ENCODE measurements at places on chromosomes 6 and 20. TPM values are rescaled to one million over a fixed set of nuclear protein-coding genes. Genes with fewer than 3 reads are reported as not detected.

GRCh38 chr6:135018941-135019340 is 35.7 kb downstream of the HBS1L start:
- no peak for DNase-seq

The TNFRSF6B gene
- 2.1 TPM for polyA plus RNA-seq

DNA sequence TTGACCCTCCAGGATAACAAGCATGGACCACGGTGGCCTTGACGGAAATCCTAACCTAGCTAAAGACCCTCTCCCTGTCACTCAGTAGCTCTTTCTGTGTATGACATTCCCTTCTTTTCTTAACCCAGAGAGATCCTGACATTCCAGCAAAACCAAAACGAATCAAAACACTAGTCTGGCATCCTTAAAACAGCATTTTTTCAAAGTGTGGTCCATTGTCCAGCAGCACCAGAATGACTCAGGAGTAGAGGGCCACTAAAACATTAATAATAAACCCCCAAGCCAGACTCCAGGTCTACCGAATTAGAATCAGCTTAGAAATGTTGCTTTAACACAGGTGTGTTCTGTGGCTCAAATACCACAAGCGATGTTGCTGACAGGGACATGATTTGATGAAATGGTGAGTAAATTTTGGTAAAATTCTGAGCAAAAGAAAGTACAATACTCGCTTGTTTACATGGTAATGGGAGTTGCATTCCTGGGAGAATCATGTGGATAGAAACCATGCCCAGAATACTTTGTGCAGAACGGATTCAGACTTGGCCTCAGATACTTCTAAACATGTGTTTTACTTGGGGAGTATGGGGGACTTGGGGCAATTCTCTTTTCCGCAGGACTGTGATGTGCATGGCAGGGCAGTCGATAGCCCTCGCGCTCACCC is 174.2 kb upstream of the KCNG1 start:
- DNase-seq: no peak

GRCh38 chr20:38881806-38882440 is 44.3 kb upstream of the FAM83D start:
- no peak for DNase-seq

The CALHM4 gene
- 1.4 TPM for polyA plus RNA-seq
